ENCODE measurements at places on chromosomes 7 and 10.

DNA sequence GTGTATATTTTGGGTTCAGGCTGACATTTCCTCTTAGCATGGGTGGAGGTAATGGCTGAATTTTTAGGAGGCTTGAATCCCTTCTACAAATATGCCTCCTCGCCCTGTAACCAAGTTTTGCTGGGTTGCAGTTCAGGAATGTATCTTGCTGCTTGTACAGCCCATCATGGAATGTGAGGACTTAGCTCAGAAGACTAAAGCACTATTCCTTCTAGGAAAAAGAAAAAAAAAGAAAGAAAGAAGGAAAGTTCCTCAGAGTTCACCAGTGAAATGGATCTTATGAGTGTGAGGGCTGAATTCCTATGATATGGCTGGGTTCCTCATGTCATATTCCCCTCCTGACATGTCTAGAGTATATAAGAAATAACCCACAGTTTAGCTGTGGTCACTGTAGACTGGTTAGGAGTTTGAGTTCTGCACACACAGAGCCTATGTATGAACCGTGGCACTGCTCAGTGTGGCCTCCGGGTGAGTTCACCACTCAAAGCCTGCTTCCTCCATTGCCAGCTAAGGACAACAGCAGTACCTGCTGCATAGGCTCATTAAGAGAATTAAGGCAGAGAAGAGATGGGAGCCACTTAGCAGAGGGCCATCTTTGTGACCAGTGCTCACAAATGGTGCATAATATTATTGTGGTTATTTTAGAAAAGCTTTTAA is 114.0 kb downstream of the TACC2 start:
- DNase-seq, result no peak

DNA sequence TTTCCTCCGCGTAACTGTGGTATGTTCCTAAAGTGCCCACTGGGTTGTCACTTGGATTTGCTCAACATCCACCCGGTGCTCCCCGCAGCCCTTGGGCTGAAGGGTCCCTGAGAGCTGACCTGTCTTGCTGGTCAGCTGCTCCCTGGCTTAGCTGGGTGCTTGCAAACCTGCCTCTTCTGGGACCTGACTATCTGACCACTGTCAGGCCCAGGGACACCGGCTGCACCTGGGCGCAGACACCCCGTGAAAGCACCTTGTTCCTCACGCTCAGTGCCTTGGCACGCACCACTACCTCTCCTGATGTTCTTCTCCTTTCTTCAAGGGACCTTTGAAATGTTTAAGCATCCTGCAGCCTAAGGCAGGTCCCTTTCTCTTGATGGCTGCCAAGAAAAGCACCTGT is 26.6 kb upstream of the LARP4B start:
- no peak for DNase-seq

DNA sequence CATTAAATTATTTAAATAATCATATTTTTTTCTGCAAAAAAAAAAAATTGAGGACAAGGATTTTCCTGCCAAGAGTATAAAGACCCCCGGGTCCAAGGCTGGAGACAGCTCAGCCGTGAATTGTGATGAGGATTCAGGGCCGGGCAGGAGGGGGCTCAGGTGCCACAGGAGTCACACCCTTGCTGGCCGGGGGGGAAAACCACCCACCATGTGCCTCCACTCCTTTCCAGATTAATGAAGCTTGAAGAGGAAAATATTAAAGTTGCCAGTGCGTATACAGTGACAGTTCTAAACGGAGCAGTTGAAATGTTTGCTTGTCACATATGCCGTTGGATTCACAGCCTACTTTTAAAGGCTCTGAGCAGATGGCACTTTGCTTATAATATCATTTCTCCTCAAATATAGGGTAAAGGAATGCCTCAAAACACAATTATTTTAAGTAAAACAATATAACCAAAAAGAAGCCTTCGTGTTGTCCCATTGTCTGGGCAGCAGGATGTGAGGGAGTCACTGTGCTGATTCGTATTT is 49.6 kb downstream of the ADARB2 start:
- DNase-seq, result no peak

DNA sequence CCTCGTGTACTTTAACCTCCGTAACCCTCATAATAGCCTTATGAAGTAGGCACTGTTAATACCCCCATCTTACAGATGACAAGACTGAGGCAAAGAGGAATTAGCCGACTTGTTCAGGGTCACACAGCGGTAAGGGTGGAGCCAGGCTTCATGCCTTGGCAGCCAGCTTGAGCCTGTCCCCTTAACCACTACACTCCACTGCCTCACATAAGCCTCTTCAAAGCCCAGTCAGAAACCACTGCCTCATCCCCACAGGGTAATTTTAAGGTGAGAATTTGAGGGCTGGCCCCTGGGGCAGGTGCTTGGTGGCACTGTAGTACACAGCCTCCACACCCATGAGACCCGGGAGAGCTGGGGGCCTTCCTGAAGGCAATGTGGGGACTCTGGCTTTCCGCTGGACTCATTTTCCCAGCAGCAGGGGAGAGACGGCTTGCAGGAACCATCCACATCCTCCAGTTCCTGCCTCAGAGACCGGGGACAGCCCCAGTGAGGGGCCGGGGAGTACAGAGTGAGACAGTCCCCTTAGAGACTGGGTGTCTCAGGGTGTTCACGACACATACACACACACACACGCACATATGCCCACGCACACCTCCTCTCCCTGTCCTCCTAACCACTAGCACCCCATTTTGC is 7.6 kb upstream of the C10orf105 start:
- DNase-seq, result peak; percentile 44

GRCh38 chr10:1378473-1378872 is 322.3 kb downstream of the WDR37 start:
- DNase-seq, result no peak

DNA sequence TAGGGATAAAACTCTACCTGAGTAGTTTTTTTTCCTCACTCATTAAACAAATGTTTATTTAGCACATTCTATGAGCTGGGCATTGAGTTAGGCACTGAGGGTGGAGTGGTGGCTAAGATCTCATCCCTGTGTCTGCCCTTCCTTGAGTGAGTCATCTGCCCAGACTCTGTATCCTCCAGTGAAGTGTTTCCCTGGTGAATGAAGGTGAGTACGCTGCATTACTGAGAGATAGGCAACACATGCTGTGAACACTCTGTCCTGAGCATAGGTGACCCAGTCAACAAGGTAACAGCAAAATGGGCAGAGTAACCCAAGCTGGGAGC is 5.8 kb downstream of the PITX3 start:
- no peak for DNase-seq

- no peak for DNase-seq
These were observed 89.1 kb downstream of the CDK6 start for GRCh38 chr7:92747041-92747835.

- no peak for DNase-seq
These were observed 103.7 kb upstream of the TMEM72 start for GRCh38 chr10:44807451-44807850.

DNA sequence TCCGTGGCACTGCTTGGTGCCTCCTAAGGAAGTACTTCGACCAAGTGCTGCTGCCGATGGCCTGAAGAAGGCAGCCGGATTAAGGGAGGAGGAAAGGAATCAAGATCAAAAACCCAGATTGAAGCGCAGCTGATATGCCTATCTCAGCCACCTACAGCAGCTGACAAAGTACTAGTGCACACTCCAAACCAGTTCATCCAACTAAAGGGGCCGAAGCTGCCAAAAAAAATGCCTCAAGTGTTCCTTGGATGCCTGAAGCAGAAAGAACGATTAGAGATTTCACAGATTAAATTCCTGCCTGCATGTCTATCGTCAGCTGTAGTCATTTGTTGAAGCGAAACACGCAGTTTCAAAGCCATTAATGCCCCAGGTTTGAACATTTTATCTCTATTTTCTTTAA is 65.7 kb downstream of the TNRC18 start:
- DNase-seq, result no peak

- no peak for DNase-seq
These were observed 57.3 kb upstream of the GSAP start for GRCh38 chr7:77473229-77474005.

DNA sequence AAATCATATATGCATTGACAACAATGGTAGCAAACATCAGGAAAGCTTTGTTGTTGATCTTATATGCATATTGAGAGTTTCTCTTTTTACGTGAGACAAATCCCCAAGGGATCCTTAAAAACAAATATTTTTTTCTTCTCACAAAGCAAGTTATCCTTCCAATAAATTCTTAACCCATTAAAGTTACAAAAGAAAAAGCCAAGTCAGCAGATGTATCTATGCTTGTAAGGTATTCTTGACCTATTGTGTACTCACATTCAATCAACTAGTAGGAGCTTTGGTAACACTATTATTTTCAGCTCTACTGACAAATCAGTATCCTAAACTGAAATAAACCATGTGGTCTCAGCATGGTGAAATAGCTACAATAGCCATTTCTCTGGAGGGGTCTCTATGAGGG is 586.3 kb downstream of the CNTNAP2 start:
- DNase-seq, result no peak

GRCh38 chr7:83732305-83732704 is 83.4 kb upstream of the SEMA3E start:
- DNase-seq, result no peak

DNA sequence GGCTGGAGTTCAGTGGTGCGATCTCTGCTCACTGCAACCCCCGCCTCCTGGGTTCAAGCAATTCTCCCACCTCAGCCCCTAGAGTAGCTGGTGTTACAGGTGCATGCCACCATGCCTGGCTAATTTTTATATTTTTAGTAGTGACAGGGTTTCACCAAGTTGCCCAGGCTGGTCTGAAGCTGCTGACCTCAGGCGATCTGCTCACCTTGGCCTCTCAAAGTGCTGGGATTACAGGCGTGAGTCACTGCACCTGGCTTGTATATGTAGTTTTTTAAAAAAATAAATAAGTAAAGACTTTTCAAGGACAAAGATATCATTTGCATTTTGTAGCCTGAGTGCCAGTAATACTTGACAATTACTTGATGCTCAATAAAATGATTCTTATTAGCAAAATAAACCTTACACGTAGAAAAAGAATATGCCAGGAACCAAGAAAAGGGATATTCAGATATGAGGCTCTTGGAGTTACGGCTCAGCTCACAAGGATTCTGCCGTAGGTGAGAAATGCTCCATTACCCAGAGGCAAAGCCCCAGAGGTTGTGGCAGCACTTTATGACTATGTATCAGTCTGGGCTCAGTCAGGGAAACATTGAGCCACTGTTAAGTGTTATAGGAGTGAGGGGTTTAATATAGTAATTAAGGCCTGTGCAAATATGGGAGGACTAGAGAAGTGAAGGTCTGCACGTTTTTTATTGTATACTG is 98.5 kb downstream of the TPST1 start:
- no peak for DNase-seq

DNA sequence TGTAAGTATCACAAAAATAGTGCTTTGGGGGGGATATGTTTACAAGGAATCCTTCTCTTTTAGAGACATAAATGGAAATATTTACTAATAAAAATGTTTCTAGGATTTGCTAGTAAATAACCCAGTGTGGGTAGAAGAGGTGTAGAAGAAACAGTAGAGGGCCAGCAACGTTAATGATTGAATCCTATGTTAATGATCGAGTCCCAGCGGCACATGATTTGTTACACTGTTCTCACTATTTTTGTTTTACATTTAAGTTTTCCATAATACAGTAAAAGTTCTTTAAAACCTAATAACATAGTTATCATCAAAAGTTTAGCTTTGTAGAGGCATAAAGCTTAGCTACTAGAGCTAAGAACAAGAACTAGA is 66.0 kb downstream of the UBE2H start:
- DNase-seq, result no peak

DNA sequence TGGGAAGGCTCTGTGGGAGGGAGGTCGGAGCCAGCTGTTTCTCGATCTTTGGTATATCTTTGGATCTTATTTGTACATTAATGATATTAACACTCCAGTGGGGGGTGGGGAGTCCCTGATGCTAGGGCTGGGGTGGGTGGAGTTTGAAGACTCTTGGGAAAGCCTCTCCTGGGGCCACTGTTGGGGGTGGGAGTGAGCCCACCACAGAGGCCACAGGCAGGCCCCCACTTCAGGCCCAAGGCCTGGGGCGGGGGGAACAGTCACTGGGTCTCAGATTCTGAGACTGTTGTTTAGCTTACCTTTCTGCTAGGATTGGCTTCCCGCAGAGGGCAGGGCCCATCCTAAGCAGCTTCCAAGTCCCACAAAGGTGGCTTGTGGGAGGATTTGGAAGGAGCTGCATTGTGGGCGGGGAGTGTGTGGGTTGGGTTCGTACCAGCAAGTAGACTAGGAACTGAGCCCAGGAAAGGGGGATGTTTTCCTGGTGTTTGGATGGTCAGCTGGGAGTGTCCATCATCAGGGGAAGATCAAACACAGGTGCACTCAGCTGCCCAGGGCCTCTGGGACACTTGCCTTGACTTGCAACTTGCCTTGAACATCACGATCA is 11.9 kb downstream of the YKT6 start:
- no peak for DNase-seq

DNA sequence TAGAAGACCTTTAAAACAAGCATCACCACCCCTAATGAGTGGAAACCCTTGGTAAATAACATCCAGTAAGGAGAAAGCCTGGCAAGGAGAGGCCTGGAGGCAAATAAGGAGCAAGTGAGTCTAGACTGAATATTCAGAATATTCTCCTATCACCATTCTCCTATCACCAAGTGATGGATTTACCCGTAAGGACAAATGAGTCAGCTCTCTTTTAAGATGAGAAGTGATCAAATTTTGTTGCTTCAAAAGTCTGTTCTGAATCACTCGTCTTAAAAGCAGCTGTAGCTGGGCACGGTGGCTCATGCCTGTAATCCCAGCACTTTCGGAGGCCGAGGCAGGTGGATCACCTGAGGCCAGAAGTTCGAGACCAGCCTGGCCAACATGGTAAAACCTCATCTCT is 28.4 kb downstream of the KIAA1549 start:
- no peak for DNase-seq

- DNase-seq, result no peak
These were observed 599.3 kb upstream of the CELF2 start for GRCh38 chr10:10418387-10418786.

GRCh38 chr7:36863901-36864701 is 139.8 kb upstream of the AOAH start:
- no peak for DNase-seq

DNA sequence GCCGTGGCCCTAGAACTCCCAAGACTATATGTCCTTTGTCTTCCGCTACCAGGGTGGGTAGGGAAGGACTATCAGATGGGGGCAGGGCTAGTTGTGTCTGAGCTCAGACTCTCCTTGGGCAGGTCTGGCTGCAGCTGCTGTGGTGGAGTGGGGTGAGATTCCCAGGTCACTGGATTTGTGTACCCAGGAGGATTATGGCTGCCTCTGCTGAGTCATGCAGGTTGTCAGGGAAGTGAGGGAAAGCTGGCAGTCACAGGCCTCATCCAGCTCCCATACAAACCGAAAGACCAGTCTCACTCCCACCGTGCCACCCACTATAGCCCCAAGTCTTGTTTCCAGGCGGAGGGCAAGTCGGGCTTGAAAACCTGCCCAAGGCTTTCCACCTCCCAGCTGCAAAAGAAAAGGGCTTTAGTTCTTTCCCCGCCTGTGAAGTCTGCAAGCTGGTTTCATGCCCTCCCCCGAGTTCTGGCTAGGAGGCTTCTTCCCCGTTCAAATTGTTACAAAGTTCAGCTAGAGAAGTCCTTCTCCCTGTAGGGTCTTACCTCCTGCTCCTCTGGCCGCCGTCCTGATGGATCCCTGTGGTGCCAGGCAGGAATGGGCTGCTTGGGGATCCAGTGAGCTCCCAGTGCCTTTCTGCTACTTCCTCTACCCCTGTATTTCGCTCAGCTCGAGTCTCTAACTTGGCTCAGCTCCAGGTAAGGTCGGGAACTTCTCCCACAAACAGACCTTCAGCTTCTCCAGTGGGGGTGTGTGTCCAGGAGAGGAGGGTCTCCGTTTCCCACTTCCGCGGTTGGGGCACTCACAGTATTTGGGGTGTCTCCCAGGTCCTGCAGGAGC is 106.8 kb upstream of the FGL2 start:
- no peak for DNase-seq

- no peak for DNase-seq
These were observed 263.1 kb upstream of the CXCL12 start for GRCh38 chr10:44647877-44648542.
